ENCODE measurements at places on chromosomes 13 and 19. TPM values are rescaled to one million over a fixed set of nuclear protein-coding genes. Genes with fewer than 3 reads are reported as not detected.

Gene ACER1
- not detected for total RNA-seq

- no peak for DNase-seq
Measured at GRCh38 chr19:28595722-28596480, 617.0 kb downstream of the UQCRFS1 start.

- no peak for DNase-seq
Measured at GRCh38 chr13:23637829-23638228, 67.6 kb downstream of the TNFRSF19 start.

- no peak for DNase-seq
Measured at GRCh38 chr13:90534617-90535370, 812.7 kb upstream of the MIR17HG start.

Gene TMIGD2
- not detected for total RNA-seq

GRCh38 chr13:75636436-75637180, 478 bp downstream of the LMO7 start:
- DNase-seq, result peak; percentile 78
